ENCODE measurements at places on chromosomes 13 and 19.
A peak's percentile ranks its signal among the peaks of the same experiment; 100 is the strongest.

DNA sequence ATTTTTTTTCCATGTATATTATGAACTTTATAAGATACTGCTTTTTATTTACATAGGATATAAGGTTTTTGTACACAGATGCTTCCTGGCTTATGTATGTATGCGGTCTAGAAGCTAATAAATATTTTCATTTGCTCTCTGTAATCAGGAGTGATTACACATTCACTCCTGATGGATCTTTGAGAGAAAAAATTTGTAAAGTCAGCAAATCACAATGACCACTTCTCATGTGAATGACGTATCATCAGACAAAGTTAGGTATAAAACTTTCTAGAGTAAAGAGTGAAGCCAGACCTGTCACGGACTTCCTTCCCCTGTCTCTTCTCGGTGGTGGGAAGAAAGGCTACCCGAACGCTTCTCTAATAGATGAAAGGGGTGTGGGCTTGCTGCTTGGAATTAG is 31.1 kb downstream of the DPY19L3 start:
- no peak for DNase-seq

DNA sequence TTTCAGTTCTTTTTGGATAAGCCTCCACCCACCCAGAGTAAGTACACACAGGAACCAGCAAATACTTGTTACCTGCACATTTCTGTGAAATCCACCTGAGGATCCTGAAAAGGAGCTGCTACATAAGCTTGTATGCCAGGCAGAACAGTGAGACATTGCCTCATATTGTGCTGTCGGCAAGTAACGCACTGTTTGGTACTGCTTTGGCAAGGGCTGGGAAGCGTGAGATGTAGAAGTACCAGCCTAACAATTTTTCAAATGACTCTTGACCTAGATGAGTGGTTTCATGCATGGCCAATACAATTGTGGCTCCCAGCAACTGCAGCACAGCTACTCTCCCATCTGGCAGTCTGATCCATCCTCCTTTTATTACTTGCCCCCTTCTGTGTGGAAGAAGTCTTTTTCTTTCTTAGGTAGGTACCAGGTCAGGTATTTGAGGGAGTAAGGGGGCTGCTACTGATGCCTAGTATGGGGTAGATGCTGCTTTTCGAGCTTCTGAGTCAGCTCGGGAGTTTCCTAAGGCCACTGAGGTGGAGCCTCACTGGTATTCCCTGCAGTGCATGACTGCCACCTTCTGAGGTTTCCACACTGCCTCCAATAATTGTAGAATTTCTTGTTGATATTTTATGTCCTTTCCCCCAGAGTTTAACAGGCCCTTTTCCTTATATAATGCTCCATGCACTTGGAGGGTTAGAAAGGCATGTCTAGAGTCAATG is 52.2 kb downstream of the ZNF737 start:
- DNase-seq, result no peak

DNA sequence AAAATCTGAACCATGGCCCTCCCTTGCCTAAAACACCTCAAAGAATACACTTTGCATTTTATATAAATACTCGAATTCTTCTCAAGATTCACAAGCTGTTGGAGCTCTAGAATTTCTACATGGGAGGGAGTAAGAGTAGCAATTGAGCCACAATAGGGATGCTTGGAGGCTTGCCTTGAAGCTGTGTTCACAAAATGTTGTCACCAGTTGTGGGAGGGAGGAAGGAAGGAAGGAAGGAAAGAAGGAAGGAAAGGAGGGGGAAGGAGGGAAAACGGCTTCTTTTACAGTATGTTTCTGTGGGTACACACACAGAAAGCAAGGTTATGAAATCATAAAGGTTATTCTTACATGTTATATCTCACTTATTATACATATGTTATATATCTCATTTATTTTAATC is 128.6 kb upstream of the PEG3 start:
- no peak for DNase-seq

DNA sequence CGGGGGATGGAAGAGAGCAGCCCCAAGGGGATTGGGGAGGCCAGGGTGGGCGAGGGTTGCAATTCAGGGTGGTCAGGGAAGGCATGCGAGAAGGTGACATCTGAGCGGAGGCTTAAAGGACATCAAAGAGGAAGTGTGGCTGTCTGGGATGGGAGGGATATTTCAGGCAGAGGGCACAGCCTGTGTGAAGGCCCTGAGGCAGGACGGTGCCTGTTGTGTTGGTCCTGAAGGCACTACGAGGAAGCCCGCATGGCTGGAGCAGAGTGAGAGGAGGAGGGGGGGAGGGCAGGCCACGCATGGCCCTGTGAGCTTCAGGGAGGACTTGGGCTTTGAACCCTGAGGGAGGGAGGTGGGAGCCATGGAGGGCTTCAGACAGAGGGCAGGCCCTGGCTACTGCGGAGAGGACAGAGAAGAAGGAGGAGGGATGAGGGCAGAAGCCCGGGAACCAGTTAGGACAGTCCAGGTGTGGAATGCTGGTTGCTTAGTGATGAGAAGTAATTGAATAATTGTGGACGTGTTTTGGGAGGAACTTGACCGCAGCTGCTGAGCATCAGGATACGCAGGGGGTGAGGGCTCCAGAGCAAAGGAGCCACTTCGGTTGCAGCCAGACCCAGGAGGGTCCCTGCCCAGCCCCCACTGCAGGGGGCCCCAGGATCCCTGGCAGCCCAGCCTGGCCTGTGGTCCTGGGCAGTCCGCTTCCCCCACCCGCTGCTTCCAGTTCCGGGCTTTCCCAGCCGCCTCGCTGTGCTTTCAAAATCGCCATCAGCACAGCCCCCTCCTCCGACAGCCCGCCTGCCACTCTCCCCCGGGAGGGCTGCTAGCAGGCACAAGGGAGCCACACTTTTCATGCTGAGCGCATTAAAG is 6.2 kb downstream of the TLE6 start:
- DNase-seq, result peak; percentile 94

GRCh38 chr19:4057931-4058692 is 8.6 kb downstream of the ZBTB7A start:
- peak; percentile 92 for DNase-seq

DNA sequence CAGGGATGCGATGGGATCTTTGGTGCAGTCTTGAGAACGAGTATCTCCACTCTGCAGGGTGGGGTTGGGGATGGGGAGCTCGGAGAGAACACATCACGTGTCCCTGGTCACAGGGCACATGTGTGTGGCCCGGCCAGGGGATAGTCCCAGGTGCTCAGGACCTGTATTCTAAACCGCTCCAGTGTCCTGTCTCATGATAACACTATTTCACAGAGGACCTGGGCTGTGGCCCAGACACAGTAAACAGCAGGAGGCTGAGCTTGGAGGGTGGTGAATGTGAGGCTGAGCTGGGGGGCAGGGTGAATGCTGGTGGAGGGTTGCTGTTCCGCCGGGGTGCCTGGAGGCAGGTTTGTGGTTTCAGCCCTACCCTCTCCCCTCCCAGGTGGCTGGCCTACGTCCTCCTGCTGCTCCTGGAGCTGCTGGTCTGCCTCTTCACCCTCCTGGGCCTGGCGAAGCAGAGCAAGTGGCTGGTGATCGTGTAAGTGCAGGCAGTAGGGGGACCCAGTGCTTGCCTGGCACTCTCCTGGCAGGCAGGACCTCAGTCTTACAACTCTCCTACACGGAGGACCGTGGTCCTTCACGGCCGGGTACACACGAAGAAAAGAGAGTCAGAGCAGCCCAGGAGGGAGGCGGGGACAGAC is 11.1 kb downstream of the TTYH1 start:
- DNase-seq, result no peak

DNA sequence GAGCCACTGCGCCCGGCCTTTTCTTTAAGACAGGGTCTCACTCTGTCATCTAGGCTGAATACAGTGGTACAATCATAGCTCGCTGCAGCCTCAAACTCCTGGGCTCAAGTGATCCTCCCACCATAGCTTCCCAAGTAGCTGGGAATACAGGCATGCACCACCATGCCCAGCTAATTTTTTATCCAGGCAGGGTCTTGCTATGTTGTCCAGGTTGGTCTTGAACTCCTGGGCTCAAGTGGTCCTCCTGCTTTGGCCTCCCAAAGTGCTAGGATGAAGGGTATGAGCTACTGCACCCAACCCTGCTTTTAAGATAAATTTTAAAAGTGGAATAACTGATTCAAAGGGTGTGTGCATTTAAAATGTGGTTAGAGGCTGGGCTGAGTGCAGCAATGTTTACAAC is 14.1 kb downstream of the NOSIP start:
- no peak for DNase-seq

- no peak for DNase-seq
Observed at GRCh38 chr19:1369214-1369805, 14.4 kb upstream of the NDUFS7 start.

DNA sequence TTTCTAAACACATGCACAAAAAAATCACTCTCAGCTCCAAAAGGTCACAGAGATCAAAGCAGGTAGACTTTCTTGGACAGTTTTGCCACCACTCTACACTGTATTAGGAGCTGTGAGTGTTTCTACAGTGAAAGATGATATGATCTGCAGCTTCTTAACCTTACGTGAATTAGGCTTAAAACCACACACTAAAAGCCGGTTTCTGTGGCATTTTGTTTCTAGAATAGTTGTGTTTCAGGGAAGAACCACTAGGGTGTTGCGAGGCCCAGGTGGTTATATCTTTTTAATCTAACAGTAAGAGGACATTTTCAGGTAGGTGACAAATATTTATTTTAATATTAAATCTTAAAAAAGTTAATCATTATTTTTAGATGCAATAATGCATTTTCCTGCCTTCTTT is 216.4 kb downstream of the KLF5 start:
- no peak for DNase-seq

- no peak for DNase-seq
Observed at GRCh38 chr19:54481326-54481930, 8.3 kb upstream of the CDC42EP5 start.

GRCh38 chr13:53368948-53369347 is 340.3 kb downstream of the OLFM4 start:
- no peak for DNase-seq

DNA sequence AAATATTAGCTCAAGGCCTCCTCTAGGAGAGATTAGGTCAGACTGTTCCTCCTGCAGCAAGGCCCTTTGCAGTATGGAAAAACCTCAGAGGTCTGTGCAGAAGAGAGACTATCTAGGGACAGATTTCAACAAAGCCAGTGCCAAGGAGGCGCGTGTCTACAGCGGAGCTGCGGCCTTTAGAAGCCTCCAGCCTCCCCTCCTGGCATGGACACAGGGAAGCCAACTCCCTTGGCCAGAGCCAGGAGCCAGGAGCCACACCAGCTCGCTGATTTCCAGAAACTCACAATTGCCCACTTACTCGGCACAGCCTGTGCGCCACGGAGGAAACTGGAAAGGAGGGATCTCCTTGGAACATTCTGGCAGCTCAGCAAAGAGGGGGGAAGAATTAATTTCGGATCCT is 63.4 kb downstream of the INSR start:
- no peak for DNase-seq

DNA sequence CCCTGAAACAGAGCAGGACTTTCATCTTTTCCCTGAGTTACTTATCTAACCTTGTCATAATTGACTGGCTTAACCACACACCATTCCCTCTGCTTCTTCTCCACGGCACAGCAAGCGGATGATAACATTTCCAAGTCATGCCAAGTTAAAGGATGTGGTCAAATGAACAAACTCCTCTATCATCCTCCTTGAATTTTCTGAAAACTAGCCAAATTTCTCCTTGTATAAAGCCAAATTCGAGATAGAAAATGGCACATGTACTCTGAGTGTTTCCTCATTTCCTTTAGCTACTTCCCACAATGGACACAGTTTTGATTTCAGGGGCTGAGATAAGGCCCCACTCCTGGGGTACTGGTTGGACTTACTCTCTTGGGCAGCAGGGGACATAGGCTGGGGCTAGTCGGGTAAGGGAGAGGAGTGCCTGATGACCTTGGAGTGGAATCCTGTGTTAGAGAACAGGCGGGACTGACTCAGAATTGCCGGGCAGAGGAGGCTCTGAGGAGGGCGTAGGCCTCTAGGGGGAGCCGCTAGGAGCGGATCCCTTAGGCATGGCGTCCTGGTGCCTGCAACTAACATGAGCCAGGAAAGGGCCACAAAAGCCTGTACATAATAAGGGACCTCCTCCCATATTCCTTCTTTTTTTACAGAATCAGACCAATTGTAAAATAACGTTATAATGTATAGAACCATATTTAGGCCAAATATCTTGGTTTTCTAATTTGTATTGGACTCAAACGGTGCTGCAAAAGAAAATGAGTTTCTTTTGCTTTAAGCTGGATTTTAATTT is 20.3 kb upstream of the TMTC4 start:
- peak; percentile 12 for DNase-seq

DNA sequence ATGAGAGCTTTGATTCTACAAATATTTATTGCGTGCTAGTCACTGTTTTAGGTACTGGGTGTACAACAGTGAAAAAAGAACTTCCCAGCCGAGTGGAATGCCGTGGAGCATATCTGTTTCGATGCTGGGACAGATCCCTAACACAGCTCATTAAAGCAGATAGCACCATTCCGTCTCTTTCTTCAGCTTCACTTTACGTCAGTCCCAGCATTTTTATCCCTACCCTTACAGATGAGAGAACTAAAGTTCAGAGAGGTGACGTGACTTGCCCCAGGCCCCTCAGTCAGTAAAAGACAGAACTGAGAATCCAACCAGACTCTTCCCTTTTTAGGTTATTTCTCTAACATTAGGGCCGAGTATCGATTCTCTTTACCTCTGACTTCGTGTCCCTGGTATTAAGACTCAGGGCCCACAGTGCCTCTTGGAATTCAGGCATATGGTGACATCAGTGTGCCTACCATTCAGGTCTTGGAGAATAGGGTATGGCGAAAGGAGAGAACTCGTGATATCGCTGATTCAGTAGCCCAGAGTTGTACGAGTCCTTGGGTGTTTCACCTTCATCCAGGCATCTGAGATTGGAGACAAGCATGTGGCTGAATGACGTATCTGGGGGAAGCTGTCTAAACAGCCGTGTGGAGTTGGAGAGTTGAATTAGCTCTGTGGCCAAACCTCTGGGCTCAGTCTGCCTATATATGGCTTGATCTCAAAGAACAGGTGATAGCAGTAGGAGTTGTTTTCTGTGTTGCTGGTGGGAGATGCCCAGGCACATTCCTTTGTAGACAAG is 27.1 kb downstream of the ACTN4 start:
- DNase-seq, result no peak

DNA sequence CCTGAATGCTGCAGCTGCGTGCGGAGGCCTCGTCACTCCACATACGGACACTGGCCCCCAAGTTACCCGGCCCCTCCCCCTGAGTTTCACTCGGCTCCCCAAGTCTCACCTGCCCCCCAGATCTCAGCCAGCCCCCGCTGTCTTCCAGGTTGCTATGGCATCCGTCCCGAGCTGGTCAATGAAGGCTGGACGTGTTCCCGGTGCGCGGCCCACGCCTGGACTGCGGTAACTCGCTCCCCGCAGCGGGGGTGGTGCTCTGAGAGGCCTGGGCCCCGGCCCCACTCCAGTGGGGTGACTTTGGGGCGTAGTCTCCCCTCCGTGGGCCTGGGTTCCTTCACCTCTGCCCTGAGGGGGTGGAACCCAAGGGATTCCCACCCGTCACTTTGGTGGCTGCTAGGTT is 168.2 kb downstream of the KDM4B start:
- DNase-seq, result no peak

DNA sequence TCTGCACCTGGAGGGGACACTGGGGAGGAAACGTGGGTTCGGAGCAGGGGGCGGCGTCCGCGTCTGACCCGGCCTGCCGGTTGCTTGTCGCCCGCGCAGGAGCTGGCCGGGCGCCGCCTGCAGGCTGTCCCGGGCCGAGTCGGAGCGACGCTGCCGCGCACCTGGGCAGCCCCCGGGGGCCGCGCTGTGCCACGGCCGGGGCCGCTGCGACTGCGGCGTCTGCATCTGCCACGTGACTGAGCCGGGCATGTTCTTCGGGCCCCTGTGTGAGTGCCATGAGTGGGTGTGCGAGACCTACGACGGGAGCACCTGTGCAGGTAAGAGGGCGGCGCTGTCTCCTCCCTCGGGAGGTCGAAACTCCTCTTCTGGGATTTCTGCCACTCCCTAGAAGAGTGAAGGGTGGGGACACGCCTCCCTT is 1.3 kb downstream of the ITGBL1 start:
- no peak for DNase-seq

GRCh38 chr13:36028359-36029025 is 102.7 kb downstream of the DCLK1 start:
- no peak for DNase-seq

Data from fibroblast of gingiva (primary cell).